Activated T-cell treated with anti-CD3 and anti-CD28 coated beads, Interleukin-2, amount 50 U/mL, for 72 hours (primary cell): ENCODE measurements at places on chromosomes 2 and 18.

GRCh38 chr18:48986851-48987761, 36.3 kb upstream of the SMAD7 start:
- DNase-seq, result no peak

DNA sequence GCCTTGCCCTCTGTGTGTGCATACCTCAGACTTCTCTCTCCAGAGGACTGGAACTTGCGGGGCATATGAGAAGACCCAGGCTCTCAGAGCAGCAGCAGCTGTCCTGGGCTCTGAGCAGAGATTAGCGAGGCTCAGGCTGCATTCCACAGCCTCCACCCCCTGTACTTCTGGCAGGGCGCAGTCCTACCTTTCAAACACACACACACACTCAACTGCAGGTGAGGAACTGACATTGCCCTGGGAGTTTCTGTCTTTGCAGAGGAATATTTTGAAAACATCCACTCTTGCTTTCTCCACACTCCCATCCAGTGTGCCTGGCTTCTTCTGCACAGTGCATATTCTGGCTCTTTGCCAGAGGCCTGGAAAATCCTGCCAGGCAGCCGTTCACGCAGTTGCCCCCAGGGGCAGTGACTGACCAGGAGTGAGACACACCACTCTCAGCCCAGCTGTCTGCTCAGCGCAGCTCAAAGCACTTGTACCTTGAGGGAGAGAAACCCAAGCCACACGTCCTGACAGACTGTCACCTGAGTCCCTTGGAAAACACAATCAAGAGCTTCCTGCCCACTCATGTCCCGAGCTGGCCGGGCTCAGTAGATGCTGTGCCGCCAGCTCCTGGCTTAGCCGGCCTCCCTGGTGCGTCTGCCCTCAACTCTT, 460.8 kb downstream of the RNF144A start:
- DNase-seq, result no peak

DNA sequence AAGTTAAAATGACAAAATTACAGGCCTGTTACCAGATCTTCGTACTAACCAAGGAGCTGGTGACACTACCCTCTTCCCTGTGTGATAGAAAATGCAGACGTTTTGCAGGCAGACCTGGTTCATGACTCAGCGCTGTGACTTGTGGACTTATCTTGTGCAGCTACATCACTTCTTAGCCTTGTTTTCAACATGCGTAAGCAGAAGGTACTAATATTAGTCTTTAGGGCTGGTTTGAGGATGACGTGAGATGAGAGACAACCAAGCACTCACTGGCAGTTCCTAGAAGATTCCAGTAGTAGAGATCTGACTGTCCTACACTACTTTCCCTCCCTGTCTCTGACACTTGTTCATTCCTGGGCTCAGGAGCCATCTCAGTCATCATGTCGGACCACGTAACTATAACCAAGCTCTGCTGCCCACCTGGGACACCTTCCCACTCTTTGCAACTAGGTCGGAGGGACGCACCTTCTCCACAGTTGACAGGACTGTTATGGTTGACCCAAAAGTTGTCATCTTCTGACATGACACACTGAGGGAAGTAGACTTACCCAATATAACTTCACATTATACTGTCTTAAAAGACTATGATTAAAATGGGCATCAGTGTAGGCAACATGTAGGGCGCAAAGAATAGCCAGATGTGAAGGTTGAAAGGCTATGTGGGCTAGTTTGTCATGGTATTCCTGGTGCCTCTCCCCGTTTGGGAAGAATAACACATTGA, 64.8 kb downstream of the TNFRSF11A start:
- DNase-seq, result no peak

GRCh38 chr2:38260469-38260868, 116.6 kb downstream of the ATL2 start:
- peak; percentile 30 for DNase-seq

GRCh38 chr2:62660087-62660486, 45.4 kb upstream of the EHBP1 start:
- DNase-seq, result no peak

DNA sequence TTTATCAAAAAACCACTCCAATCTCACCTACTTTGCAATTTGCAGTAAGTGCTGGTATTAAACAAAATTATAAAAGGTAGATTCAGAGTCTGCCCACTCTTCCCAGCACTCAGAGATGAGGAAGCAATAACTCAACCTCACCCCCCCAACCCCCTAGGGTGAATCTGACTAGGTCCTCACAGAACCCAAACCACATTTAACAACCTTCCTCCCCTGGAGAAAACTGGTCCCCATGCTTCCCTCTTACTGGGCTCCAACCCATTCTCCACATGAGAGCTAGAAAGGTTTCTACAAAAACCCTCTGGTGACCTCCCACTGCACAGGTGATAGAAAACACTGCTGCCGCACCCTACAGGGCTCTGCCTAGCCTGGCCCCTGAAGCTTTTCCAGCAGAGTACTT, 40.5 kb upstream of the BMP10 start:
- DNase-seq, result no peak

DNA sequence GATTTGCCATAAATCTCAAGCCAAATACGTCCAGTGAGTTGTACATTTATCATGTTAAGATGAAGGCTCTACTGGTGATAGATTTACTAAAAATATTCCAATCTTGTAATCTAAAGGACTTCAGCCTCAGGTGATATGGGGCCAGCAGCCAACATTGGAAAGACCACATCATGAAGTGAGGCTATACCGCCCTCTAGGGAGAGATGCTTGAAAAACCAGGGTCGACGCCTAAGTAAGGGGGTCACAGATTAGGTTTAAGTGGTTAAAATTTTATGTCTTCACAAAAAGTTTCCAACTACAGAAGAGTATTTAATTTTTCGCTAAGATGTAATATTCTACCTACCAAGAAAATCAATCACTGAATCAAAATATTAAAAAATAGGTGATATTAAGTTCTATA, 33.3 kb downstream of the DOCK10 start:
- DNase-seq, result peak; percentile 37

DNA sequence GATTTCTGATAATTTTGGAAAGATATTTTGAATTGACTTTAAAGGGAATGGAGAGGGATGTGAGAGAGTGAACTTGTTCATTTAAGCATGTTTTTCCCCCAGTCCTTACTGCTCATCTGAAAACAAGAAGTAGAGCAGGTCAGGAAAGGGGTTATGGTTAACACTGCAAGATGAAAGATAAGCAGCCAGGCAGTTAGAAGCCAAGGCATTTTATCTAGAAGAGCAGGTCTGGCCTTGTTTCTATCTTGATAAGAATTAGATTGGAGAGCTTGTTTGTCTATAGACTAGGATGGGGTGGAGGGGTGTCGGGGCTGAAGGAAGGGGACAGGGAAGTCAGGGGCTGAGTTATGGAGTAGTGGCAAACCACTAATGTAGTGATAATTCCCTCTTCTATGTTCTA, 171.6 kb downstream of the IKZF2 start:
- DNase-seq, result no peak

DNA sequence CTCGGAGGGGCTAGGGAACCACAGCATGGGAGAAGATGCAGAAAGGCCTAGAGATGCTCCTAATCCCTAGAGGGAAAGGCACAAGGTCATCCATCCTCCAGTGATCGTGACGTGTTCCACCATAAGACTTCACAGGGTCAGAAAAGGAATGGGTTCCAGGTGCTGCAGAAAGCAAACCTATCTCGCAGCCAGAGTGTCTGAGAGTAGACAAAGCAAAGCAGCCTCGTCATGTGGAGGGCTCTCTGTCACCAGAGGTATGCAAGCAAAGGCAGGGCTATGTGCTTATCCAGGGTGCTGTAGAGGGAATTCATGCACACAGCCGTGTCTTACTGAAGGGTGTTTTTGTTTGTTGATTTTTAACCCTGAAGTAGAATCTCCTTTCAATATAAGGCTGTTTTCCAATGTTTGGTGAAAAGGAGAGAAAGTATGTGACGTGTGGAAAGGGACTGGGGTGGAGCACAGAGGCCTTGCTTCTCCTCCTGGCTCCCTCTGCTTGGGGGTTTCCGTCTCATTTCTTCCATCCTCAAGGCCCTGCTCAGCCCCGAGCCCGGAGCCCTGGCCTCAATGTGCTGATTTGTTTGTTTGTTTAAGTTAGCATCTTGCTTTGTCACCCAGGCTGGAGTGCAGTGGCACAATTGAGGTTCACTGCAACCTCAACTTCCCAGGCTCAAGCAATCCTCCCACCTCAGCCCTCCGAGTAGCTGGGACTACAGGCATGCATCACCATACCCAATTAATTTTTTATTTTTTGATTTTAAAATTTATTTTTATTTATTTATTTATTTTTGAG, 3.0 kb downstream of the GPR55 start:
- DNase-seq, result no peak

DNA sequence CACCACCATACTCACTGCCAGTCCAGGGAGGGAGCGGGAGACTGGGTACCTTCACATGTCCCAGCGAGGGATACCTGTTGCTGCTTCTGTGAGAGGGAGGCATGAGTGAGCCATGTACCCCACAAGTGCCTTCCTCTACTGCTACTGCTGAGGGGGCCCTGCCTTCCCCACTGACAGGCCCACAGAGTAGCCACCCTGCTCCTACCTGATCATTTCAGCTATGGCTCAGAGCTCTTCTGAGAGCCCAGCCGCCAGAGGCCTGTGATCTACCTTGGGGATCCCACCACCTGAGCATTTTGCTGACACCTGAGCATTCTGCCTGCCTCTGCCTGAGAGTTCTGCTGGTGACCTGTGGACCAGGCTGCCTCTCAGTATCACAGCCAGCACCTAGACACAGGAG, 137.6 kb downstream of the FSIP2 start:
- DNase-seq, result no peak

DNA sequence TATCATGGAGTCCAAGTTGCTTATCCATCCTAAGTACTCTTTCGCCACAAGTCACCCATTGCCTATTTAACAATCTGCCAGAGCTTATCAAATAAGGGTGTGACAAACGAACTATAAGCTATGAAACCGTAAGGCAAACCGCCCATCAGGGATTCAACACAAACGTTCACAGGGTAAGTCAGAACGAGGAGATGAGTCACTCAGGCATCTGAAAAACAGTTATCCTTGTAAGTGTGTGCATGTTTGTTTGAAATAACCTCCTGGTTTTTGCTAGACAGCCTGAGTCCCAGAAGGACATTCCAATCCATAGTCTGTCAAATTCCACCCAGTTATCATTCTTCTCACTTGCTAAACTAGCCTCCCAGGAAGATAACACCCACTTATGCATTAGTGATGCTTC, 299.1 kb downstream of the PAX3 start:
- no peak for DNase-seq

- no peak for DNase-seq
Observed at GRCh38 chr18:26488417-26489009, 59.8 kb downstream of the KCTD1 start.

DNA sequence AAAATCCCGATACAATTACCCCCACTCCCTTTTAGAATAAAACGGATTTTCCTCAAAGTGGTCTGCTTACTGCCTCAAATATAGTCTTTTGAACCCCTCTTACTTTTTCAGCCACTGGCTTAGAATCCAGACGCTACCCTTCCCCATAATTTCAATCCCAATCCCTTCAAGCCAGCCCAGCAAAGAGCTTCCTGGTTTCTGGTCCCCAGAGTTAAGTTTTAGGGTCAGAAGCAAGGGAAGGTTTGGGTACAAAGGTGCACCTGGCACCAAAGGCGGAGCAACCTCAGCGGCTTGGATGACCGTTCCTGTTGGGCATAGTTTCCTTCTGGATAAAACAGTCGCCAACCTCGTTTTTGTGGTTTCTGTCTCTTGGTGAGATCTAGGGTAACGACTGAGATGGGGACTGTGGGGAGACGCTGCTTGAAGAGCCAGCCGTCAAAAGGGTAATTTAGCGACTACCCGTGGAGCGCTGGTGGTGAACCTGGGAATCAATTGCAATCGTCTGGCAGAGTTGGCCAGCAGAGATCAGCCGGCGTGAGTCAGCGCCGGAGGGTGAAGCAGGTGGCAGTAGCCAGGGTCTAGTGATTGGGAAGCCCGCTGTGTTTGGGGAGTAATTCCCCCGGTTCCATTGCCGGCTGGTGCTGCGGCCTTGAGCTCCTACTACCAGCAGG, 1.6 kb downstream of the FEV start:
- DNase-seq, result no peak

DNA sequence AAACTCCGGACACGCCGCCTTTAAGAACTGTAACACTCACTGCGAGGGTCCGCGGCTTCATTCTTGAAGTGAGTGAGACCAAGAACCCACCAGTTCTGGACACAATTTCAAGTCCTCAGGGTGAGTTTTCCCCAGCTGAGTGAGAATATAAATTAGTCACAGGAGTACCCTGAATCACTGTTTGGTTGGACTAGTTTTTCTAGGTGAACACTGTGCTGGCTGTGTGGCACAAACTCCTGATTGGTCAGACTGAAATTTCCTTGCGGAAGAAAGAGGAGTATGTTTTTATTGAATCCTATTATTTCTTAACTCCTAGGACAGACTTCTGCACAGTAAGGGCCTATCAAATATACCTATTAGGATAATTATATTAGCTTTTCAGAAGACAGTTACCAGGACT, 288.1 kb upstream of the UBE2E3 start:
- no peak for DNase-seq

DNA sequence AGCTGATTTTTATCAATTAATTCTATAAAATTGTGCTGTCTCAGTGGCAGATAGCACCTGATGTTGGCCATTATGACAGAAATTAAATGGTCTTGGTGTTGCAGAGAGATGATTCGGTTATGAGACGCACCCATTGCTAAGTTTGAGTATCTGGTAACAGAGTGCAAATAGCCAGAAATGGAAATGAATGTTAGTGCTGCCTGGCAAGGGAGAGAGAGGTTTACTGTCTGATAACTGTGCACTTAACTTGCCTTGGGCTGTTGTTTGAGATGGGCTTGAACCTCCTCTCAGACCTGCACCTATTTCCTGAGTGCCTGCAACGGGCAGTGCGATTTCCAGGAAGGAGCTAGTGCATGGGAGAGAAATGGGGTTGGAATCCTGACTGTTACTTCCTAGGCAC, 11.7 kb downstream of the DPYSL5 start:
- DNase-seq, result no peak

DNA sequence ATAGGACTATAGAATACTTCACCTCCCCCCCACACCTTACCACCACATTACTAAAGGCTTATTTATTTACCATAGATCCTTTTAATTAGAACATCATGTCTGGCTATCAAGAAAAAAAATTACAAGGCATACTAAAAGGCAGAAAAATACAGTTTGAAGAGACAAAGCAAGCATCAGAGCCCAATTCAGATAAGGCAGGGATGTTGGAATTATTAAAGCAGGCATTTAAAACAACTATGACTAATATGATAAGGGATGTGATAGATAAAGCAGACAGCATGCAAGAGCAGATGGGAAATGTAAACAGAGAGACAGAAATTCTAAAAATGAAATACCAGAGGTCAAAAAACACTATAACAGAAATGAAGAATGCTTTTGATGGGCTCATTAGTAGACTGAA, 55.4 kb upstream of the SMIM21 start:
- no peak for DNase-seq
